ENCODE measurements at places on chromosomes 7 and 10.
A peak's percentile ranks its signal among the peaks of the same experiment; 100 is the strongest.

GRCh38 chr10:43205681-43206390 is 61.0 kb downstream of the RASGEF1A start:
- DNase-seq = no peak

- DNase-seq = no peak
Observed at GRCh38 chr10:105398202-105398601, 757.1 kb downstream of the SORCS3 start.

DNA sequence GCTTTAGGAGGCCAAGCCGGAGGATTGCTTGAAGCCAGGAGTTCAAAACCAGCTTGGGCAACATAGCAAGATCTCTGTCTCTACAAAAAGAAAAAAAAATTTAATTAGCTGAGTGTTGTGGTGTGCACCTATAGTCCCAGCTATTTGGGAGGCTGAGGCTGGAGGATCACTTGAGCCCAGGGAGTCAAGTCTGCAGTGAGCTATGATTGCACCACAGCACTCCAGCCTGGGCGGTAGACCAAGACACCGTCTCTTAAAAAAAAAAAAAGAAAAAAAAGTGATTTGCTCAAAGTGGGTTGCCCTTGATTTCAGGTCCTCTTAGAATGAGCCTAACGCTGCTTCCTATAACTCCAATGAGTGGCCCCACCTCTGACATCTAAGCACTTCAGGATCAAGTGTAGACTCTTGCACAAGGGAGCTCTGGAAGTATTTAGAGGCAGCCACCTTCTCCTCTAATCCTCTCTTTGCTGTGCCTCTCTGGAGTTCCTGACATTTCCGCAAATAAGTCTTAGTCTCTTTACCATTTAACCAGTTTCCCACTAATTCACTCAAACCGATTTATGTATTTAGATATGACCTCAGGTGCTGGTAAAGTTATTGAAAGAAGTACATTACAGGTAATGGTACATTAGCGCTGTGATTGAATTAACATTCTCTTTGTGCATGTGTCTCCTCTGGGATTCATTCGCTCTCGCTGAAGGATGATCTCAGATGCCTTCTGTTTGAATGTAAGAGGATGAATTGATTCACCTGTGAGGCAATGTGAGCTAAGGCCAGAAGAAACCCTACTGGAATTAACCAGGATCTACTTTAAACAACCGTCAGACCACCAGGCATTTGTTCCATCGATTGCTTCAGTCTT is 60.8 kb upstream of the CELF2 start:
- DNase-seq = no peak

GRCh38 chr7:110943701-110944345 is 147.1 kb upstream of the LRRN3 start:
- DNase-seq = peak; percentile 20

DNA sequence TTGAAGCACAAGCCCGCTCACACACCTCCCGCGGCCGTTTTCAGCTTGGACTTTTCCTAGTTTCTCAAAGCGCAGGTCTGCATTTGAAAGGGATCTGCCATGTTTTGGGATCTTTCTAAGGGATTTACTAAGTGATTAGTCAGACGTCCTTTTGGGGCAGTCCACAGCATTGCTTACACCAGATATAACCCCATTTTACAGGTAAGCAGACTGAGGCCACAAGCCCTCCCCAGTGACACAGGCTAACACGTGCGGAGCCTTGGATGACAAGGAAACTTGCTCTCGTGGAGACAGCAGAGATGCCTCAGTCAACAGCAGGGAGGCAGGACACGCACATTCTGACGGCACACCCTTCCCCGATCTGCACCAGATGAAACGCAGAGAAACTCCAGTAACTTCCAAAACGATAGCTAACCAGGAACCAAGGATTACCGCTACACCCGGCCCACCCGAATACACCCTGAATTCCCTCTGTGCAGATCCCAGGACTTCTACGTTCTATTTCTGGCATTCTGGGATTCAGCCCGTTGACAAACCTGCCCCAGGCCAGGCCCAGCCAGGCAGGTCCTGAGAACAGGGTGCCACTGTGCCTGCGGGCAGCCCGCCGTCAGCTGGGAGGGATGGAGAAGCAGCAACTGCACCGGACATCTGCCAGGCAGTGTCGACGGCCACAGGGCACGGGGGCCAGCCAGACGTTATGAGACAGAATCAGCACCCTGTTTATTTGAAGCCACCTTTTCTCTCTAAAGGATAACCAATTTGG is 27.9 kb downstream of the FOXL3 start:
- DNase-seq = no peak

GRCh38 chr7:94135180-94135579 is 131.0 kb upstream of the BET1 start:
- no peak for DNase-seq

All from AG09309 (cell line).